ENCODE measurements at places on chromosomes 13 and 19.

DNA sequence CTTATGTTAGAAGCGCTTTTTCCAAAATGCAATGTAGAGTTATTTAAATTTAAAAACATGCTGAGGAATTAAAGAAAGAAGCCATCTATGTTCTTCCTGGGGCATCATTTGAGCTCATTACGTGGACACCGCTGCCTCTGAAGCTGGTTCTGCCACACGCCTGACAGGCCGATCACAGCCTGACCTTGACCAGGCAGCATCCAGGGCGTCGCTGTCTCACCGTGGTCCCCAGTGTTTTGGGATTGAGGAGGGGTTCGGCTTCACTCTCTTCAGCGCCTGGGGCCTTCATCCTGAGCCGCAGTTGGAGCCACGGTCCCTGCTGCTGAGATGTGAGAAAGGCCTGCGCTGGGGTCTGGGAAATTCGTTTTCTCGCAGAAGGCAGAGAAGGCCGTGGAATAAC, 64.0 kb downstream of the ATP11A start:
- no peak for DNase-seq

GRCh38 chr13:90542959-90543505, 804.5 kb upstream of the MIR17HG start:
- no peak for DNase-seq

GRCh38 chr19:41784743-41785142, 11.6 kb upstream of the CEACAM3 start:
- no peak for DNase-seq

- peak; percentile 29 for DNase-seq
Observed at GRCh38 chr13:93900731-93901130, 578.8 kb downstream of the DCT start.

DNA sequence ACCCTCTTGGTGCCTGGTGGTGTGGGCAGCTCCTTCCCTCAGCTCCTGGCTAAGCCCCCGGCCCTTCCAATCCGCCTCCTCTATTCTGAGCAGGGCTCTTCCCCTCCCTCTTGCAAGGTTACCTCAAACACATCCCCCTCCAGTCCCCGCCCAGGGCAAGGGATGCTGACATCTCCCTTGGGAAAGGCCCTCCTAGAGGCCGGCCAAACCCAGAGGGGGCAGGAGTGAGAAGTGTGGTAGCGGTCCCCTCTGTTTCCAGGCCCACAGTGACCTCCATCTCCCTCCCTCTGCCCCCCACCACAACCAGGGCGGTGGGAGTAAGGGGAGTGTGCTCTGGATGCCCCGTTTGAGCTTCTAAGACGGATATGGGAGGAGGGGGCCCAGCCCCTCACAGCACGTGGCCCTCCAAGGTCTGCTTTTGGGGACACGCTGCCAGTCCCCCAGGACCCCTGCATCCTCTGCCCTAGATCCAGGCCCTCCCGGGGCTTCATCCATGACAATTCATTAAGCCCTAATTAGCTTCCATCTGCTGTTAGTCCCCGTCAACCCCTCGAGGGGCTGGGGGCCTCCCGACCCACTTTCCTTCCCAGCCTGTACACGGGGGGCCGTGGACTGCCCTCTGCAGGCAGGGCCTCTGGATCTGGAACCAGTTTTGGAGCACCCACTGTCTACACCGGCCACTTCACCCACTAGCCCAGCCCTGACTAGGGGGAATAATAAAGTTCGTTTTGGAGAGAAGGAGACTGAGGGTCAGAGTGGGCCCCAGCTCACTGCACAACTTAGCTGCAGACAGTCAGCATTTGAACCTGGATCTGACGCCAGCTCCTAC, 2.3 kb downstream of the LINGO3 start:
- DNase-seq, result no peak

GRCh38 chr13:81658598-81659370, 1317.9 kb upstream of the SPRY2 start:
- DNase-seq, result no peak

GRCh38 chr13:101170306-101170705, 246.0 kb downstream of the NALCN start:
- no peak for DNase-seq

DNA sequence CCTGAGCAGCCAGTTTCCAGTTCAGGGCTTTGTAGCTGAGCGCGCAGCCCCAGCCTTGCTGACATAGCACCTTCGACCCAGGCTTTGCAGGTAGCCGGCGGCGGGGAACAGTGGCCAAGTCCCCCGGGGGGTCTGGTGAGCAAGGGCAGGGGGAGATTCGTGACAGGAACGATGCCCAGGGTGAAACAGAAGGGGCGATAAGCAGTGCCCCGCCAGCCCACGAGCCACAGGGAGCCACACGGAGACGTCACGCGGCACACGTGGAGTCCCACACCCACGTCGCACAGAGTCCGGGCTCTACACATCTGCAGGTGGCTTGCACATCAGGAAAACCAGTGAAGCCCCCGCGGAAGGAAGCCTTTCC, 127.2 kb downstream of the SOX1 start:
- no peak for DNase-seq

- no peak for DNase-seq
Observed at GRCh38 chr13:105276571-105276970, 1258.9 kb downstream of the EFNB2 start.

DNA sequence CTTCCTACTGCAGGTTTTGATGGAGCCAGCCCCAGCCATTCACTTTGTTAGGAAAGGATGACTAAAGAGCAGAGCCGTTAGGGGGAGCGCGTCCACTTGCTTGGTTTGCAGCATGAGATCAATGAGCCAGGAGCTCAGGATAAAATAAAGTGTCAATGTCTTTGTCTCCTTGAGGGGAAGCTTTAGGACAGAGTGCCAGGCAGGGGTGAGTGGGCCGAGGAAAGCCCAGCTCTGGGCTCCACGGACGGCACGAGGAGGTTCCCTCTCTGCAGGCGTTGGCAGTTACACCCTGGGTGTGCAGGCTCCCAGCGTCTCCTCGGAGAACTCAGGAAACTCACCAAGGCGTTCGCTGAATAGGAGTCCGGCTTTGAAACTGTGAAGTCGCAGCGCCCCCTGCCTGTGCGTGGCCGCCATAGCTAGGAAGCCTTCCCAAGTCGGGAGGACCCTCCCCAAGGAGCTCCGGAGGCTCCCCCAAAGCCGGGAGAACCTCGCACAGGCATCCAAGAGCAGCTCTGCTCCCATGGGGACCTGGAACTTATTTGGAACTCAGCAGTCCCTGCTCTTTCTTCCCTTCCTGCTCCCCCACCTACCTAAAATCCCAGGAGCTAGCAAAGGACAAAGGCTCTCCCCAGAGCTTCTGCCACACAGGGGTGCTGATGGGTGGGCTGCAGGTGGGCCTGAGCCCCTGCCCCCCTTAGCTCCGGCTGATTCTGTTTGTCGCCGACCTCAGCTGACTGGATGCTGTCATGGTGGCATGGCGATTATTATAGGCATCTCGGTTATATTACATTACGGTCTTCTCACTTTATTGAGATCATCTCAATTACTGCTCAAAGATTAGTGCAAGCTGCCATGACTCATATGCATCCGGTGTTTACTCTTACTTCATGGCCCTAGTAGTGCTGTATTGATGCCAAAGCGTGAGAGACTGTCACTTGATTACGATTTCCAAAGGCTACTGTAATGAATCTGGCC, 34.4 kb downstream of the GSX1 start:
- DNase-seq, result peak; percentile 90

DNA sequence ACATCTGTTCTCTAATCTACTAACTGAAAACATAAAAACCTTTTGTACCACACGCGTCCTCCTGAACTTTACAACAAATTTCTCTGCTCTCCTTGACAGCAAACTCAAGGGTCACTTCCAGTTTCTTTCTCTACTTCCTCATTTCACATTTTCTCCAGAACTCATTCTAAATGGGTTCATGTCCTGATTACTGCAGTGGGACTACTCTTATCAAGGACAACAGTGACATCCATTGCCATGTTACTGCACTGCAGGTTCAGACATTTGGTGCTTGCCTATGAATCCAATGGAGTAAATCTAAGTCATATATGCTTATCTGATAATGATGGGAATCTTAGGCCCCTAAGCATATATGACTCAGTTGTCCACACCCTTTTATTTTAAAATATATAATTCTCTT, 35.3 kb downstream of the FPR3 start:
- no peak for DNase-seq

- peak; percentile 75 for DNase-seq
Observed at GRCh38 chr19:48169578-48169938, 586 bp downstream of the LIG1 start.

DNA sequence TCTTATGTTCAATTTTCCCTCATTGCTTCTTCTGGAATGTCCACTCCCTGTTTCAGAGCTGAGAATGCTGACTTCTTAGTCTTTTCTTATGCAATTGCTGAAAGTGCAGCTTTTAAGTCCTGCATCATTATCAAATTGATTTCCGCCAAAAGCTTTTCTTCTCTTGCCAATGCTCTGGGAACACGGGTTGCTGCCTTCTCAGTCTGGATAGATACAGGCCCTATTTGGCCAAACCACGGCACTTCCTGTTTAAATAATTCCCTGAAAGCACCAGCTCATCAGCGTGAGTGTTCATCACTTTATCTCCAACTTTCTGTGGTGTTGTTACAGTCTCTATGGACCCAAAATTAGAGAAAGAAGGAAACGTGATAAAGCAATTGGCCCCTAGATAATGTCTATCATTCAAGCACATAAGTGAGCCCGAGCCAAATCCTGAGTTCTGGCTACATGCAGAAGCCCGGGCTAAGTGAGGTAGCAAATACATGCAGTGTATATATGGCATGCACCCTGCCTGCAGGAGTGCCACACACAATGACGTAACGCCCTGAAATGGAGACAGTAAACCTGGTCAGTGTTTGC, 85.7 kb downstream of the CYSLTR2 start:
- DNase-seq, result no peak

DNA sequence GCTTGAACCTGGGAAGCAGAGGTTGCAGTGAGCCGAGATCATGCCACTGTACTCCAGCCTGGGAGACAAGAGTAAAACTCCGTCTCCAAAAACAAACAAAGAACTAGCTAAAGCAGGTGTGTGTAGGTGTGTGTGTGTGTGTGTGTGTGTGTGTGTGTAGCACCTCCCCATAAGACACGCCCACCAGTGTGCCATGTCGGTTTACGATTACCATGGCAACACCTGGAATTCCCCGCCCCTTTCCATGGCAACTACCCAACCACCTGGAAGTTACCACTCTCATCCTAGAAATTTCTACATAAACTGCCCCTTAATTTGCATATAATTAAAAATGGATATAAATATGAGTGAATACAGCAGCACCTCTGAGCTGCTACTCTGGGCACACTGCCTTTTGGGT, 80.9 kb upstream of the ADGRE5 start:
- no peak for DNase-seq

- DNase-seq, result no peak
Observed at GRCh38 chr13:44244288-44244687, 129.3 kb upstream of the SERP2 start.

- no peak for DNase-seq
Observed at GRCh38 chr19:1491849-1492170, 829 bp downstream of the REEP6 start.

- DNase-seq, result no peak
Observed at GRCh38 chr19:43731346-43731745, 15.5 kb downstream of the IRGC start.

DNA sequence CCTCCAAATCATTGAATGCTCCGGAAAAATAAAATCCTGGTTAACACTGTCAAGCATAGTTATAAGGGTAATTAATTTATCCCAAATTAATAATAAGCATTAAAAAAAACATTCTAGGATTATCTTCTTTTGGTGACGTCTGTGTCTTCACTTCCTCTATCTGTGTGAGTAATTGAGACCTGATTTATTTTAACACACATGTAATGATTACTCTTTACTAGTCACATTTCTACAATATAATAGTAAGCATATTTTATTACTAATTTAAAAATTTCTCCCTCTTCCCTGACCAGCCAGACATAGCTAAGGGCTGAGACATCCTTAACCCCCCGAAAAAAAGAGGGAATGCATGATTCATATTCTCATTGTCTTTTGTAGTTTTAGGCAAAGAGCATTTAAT, 2.3 kb downstream of the FNDC3A start:
- no peak for DNase-seq

DNA sequence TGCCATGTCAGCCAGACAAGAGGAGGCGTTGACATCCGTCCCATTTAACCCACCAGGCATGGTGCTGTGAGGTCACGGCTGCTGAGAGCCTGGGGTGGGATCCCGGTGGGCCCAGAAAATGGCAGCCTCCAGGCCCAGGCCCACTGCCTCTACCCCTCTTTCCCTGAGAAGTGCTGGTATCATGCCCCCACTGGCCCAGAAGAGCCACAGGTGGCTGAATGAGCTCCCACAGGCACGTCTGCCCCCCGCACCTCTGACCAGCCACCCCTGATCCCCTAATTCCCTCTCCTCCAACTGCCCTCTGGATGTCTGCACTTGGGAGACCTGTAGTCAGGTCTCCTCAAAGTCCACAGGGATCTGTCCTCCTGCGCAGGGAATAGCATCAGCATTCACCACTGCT, 37.3 kb upstream of the KCTD15 start:
- no peak for DNase-seq

DNA sequence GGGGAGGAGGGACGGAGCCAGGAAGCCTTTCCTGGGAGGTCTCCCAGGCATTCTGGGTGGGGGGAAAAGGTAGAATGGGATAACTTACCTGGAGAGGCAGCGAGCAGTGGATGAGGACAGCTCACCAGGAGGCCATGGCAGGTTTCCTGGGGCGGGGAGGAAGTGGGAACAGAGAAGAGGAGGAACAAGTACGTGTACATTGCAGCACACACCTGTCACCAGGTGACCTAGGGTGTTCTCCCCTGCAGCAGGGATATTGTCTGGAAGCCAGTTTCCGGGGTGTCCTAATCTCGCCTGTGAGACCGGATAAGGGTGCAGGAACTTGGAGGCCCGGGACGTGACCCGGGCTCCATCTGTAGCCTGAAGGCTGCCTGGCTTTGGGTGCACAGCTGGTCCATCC, at the start of gene FUT3:
Gene FUT3 (minus strand): TSS at position 148 of the 400 bp plus-strand sequence.
- no peak for DNase-seq

DNA sequence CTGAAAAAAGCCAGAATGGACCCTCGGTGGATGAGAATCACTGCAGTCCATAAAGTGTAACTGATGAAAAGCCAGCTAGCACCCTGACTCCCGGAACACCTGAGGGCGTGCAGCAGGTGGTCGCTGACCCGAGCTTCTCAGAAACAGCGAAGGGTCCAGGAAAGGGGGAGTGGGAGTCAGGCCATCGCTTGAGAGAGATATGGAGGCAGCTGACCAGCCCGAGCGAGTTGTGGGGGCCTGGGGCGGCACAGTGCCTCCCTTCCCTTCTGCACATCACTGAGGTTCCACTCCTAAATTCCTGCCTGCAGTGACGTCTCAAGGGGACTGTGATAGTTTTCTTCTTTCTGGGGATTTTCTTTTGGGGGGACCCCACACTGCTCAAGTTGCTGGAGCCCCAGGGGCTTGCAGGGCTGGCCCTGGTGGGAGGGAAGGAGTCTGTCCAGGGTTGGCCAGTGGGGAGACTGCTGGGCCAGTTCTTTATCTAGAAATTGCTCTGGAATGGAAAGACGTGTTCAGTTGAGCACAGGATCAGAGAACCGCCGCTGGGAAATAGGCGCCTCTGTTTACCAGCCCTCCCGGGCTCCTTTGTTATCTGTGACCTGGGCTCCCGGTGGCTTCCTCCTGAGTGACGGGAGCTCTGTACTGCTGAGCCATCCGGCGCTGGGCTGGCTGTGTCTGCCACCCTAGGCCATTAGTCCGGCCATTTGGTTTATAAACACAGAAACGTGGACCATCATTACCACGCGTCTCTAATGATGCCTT, 71.3 kb downstream of the RAB20 start:
- DNase-seq, result no peak

- DNase-seq, result no peak
Observed at GRCh38 chr13:73997964-73998363, 136.2 kb downstream of the KLF12 start.

GRCh38 chr19:46935066-46935663, 74.4 kb downstream of the ARHGAP35 start:
- no peak for DNase-seq
